ENCODE measurements at places on chromosomes 3 and 15. TPM values are rescaled to one million over a fixed set of nuclear protein-coding genes. Genes with fewer than 3 reads are reported as not detected.

Gene SCN11A
- polyA plus RNA-seq, result 0.90 TPM

Gene ITIH3
- polyA plus RNA-seq, result 6.0 TPM

Gene GUCA1C
- 0.26 TPM for polyA plus RNA-seq

Gene ZNF445
- 20.7 TPM for polyA plus RNA-seq

Gene GHRL
- 2.9 TPM for polyA plus RNA-seq

Gene FEZF2
- polyA plus RNA-seq, result not detected
